ENCODE measurements at places on chromosomes 13 and 19.

DNA sequence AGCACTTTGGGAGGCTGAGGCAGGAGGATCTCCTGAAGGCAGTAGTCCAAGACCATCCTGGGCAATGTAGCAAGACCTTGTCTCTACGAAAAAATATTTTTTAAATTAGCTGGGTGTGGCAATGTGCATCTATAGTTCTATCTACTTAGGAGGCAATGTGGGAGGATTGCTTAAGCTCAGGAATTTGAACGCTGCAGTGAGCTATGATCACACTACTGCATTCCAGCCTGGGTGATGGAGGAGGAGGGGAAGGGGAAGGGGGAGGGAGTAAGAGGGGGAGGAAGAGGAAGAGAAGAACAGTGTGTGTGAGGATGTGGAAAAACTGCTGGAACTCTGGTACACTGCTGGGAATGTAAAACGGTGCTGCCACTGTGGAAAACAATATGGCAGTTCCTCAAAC, 9.2 kb upstream of the CLIP3 start:
- no peak for DNase-seq

DNA sequence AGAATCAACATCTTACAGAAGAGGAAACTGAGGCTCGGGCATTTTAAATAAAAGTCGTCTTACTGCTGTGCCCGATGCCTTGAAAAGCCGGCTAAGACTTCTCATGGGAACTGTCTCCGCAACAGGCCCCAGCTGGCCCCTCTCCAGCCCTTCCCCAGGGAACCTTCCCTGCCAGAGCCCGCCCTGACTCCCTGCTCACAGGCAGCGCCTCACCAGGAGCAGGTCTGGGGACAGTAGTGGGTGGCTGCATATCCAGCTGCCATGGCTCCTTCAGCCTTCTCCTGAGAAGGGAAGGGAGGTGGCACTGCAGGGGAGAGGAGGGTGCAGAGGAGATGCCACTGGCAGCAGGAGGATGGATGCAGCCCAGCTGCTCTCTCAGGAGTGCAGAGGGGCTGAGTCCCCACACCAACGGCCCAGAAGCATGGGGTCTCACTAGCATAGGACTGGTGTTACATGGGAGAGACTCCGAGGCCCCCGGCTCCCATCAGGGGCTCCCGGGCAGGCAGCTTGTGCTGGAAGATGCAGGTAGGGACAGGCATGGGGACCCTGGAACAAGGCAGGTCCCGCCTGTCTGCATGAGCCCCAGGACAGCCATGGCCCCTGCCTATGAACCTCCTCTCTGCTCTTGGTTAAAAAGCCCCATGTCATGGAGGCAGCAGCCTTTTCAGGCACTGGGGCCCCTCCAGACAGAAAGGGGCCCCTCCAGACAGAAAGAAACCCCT, 216.4 kb upstream of the SGCG start:
- DNase-seq, result no peak

DNA sequence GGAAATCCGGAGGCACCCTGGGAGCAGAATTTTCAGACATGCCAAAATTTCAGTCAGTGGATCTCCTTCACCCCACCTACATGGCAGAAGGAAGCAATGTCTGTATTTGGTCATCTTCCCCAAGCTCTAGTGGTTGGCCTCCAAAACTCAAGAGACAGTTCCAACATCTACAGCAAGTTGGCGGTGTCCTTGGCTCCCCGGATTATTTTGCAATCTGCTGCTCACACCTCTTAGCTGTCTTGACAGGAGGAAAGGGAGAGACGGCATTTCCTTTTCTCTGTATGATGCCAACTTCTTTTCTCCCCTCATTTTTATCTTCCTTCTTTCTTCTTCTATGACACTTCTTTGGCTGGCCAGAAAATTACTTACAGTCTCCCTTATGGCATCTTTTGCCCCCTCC, 159.9 kb downstream of the SUCLA2 start:
- no peak for DNase-seq

DNA sequence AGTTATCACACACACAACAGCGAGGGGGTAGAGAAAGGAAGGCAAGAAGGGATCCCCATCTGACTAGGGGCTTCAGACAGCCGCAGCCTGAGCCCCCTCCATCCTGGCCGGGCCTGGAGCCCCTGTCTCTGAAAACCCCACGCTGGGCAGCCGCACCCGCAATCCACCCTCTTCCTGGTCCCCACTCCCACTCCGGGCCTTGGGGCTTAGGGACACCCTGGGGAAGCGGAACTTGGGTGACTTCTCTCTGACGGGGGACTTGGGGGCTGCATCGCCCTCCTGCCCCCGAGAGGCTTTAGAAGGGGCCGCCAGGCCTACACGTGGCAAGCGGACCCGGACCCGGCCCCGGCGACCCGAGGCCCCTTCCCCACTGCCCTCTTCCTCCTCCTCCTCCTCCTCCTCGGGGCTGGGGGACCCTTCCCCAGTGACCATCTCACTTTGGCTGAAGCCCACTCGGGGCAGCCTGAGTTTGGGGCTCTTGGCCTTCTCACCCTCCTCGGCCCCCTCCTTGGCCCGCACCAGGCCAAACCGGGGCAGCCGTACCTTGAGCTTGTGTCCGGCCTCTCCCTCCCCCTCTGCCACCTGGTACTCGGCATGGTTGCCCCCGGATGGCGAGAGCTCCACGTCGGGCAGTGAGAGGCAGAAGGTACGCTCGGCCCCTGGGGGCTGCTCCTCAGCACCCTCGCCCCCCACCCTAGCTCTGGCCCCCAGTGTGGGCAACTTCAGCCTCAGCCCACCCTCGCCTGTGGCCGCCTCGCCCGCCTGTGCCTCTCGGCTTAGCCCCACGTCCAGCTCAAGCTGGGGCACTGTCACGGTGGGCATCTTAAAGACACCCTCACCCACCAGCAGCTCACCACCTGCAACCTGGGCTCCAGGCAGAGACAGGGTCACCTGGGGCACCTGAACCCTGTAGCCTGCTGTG, 4.2 kb upstream of the HIPK4 start:
- DNase-seq, result no peak

DNA sequence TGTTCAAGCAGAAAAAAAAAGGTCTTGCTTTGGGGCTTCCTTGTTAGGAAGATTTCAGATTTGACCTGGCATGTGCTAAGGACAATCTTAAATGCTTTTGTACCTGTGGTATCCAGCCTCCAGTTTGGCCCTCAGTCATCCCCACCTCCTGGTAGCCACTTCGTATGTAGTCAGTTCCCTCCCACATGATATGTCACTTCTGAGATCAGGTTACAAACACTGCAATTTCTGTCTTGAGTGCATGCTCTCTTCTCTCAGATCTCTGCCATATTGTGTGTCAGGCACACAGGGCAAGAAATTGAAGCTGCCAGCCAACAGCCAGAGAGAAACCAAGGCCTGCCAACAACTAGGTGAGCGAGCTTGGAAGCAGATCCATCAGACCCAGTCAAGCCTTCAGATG, 60.3 kb upstream of the STARD13 start:
- DNase-seq, result no peak

DNA sequence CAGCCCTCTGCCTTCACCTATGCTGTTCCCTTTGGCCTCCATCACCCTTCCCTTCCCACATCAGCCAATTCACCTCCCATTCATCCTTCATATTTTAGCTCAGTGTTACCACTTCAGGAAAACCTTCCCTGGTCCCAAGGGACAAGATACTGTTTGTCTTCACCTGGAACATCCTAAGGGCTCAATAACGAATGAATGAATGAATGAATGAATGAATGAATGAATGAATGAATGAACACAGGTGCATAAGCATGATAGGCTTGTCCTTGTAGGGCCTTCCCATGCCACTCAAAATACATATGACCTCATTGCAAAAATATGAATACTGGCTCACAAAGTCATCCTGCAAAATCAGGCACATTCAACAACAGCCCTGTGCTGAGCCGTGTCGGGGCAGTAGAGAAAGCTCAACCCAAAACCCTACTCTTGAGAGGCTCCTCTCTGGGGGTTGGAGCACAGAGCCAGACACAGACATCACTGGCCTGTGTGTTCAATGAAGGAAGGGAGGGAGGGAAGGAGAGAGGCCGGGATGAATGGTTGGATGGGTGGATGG, 33.7 kb upstream of the TPM4 start:
- DNase-seq, result no peak

- no peak for DNase-seq
These were observed 388.1 kb upstream of the PRR20A start for GRCh38 chr13:56752636-56753035.

DNA sequence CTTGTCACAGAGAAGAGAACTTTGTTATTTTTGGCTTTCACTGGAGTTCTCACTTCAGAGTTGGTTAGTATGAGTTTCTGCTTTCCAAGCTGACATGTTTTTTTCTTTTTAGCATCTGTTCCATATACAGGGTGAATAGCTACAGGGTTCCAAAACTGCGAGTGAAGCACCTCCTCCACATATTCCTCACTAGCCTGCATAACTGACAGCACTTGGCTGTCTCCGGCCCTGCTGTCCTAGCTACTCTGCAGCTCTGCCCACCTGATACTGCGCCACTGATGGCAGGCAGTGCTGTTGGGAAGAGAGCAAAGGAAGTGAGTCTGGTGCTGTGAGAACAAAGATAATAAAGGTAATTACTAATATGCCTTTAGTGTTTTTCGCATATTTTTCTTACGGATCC, 6.8 kb downstream of the ATP8A2 start:
- no peak for DNase-seq

- no peak for DNase-seq
These were observed 1.8 kb upstream of the NMRK2 start for GRCh38 chr19:3931041-3931440.

- no peak for DNase-seq
These were observed 1.3 kb downstream of the ADPRHL1 start for GRCh38 chr13:113451951-113452421.

DNA sequence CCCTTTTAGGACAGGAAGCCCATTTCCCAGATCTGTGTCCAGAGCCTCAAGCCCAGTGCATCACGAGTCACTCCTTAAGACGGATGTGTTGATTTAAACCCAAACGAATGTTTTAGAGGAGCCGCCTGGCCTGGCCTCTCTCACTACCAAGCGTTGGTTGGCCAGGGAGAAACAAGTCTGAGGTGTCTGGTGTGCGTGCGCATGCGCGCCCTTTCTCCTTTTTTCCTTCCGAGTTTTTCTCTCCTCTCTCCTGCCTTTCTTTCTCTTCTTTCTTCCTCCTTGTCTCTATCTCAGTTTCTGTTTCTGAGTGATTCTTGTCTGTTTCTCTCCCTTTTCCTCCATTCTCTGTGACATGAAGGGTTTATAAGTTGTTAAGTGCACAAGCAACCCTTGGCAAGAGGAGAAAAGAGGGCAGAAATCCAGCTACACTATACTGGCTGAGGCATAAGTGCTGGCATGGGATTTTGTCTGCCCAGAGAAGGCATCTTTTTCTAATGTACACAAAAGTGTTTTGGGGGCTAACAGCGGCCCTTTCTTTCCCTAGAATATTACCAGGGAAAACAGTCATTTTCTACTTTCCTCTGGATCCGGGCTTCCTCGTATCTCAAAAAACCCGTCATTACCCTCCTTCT, 170.5 kb downstream of the DNAJC15 start:
- no peak for DNase-seq

GRCh38 chr13:66703597-66703996, 526.5 kb downstream of the PCDH9 start:
- DNase-seq, result no peak

Data from 8988T (cell line).